ENCODE measurements at places on chromosomes 13 and 19. TPM values are rescaled to one million over a fixed set of nuclear protein-coding genes. Genes with fewer than 3 reads are reported as not detected.

The SBK3 gene
- not detected for polyA plus RNA-seq

The CLDN10 gene
- polyA plus RNA-seq: 89.9 TPM

- no peak for DNase-seq
These were observed 18.3 kb downstream of the PRKCSH start for GRCh38 chr19:11453468-11454341.

The MCEMP1 gene
- polyA plus RNA-seq: 0.31 TPM

DNA sequence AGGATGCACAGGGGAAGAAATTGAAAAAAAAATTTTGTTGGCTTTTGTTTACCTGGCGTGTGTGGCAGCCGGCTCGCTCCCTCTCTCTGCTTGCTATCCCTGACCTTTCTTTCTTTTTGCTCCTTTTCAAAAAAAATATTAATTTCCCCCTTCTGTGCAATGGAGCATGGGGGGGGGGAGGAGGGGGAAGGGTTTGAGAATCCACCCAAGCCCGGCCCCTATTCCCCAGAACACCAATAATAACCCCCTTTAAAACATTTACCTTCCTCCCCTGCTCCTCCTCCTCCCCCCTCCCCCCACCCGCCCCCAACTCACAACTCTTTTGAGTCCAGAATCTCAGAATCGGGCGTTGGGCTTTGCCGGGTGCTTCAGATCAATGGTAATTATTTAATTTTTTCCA, 28.4 kb downstream of the NFIX start:
- no peak for DNase-seq

GRCh38 chr13:94664889-94665288, 47.5 kb downstream of the SOX21 start:
- DNase-seq: no peak

- DNase-seq: no peak
These were observed 284.4 kb upstream of the NBEA start for GRCh38 chr13:34657716-34658115.

DNA sequence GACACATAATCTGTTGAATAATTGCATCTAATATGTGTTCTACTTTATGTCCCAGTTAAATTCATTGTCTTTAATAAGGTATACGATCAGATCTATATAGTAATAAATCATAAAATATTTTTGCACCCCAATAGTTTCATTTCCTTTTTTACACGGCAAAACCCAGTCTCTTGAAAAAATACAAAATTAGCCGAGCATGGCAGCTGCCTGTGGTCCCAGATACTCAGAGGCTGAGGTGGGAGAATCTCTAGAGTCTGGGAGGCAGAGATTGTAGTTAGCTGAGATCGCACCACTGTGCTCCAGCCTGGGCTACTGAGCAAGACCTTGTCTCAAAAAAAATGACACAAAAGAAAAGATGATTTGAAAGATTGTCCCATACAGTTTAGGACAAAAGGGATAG, 52.3 kb upstream of the PARP4 start:
- no peak for DNase-seq

The PSG5 gene
- polyA plus RNA-seq: not detected

The TUBA3C gene
- polyA plus RNA-seq: not detected

The FLT3LG gene
- 3.4 TPM for polyA plus RNA-seq

DNA sequence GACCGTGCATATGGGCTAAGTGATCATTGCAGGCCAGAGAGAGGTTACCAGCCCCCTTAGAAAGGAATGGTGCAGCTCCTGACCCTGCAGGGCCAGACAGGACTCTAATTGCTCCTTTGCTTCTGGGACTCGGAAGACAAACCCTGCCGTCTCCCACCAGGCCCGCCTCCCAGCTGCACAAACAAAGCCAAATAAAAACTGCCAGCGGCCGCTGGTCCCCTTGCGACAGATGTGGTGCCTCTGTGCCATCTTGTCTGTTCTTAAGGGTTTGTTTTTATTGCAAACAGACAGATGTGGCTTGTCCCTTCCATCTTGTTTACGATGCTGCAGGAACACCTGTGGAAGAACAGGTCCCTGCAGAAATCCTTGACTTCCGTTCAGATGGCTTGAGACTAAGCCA, 434.4 kb upstream of the TSHZ3 start:
- DNase-seq: no peak

DNA sequence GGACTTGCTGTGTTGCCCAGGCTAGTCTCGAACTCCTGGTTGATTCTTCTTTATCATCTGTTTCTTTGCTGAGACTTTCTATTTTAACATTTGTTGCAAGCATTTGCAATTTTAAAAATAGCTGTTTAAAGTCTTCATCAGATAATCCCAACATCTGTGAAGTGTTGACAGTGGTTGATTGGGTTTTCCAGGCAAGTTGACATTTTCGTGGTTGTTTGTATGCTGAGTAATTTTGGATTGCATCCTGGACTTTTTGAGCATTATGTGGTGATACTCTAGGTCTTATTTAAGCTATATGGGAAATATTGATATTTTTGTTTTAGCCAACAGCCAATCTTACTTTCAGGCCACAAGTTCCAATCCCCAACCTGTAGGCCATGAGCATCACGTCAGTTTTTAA, 25.1 kb downstream of the AP1M1 start:
- DNase-seq: no peak

The STARD13 gene
- 17.5 TPM for polyA plus RNA-seq

- DNase-seq: no peak
These were observed 1.4 kb downstream of the MLNR start for GRCh38 chr13:49221590-49221965.

DNA sequence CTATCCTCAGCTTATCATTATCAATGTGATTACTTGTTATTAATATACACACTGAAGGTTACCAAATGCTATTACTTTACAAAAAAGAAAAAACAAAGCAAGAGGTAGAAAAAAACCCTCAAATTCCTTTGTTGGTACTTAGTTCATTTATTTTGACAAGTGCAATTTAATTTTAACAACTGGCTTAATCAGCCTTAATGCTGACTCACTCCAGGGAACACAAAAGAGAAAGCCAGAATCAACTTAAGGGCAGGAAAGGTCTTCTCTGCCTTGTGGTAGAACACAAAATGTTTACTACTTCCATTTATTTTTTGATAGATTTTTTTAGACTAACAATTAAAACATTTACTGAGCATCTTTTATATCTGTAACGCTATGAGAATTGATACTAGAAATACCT, 417.1 kb downstream of the PCDH17 start:
- DNase-seq: no peak

GRCh38 chr13:98947925-98948324, 29.9 kb downstream of the DOCK9 start:
- no peak for DNase-seq
